ENCODE measurements at places on chromosomes 11 and 22.

DNA sequence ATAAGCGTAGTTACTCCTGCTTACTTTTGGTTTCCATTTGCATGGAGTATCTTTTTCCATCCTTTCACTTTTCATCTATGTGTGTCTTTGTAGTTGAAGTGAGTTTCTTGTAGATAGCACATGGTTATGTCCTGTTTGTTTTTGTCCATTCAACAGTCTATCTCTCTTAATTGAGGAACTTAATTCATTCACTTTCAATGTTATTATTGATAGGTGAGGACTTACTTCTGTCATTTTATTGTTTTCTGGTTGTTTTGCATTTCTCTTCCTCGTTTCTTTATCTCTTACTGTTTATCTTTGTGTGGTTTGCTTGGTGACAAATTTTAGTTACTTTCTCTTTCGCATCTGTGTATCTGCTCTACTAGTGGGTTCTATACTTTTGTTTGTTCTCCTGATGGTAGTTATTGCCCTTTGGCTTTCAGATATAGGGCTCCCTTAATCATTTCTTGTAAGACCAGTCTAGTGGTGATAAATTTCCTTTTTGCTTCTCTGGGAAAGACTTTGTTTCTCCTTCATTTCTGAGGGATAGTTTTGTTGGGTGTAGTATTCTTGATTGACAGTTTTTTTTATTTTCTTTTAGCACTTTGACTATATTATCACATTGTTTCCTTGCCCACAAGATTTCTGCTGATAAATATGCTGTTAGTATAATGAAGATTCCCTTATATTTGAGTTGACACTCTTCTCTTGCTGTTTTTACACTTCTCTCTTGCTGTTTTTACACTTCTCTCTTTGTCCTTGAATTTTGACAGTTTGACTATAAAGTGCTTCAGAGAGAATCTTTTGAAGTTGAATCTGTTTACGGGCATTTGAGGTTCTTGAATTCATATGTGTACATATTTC lies 9.0 kb upstream of the RAG1 start:
- DNase-seq: no peak

- no peak for DNase-seq
Observed at GRCh38 chr11:61601512-61601911, 20.6 kb upstream of the SYT7 start.

DNA sequence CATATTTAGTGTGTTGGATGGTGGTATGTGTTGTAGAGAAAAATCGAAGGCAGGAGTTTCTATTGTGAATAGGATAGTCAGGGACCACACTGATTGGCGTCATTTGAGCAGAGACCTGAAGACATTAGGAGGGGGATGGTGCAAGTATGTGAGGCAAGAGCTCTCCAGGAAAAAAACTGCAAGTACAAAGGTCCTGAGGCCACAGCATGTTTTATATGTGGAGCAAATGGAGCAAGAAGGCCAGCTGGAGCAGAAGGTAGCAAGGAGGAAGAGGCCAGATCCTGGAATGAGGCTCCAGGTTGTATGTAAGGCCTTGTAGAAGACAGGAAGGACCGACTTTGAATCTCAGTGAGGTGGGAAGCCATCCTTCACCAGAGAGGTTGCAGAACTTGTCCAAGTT lies 14.2 kb upstream of the MICALL1 start:
- no peak for DNase-seq

DNA sequence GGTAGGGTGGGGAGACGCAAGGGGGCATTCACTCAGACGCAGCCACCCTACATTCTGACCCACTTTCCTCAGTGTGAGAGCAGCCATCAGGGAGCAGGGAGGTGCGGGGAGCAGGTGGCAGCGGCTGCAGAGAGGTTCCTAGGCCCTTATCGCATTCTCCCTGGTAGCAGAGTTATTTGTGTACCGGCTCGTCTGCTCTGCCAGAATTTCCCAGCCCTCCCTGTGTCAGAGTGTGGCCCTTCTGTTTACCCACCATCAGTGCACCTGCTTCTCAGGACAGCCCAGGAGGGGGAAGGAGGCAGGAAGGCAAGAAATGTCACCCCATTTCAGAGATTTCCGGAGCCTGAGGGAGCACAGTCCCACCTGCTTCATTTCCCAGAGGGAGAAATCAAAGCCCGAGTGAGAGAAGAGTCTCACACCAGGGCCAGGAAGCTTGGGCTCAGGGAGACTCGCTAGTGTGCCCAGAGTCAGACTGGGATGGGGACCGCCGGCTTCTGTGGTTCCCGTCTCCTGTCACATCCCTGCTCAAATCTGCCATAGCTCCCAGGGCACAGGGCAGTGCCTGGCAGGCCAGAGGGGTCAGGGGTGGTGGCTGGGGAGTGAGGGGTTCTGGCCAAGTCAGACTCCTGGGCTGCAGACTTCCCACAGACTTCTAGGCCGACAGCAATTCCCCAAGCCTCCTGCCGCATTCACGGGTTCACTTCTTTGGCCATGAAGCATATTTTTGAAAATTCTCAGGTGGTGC lies 49.7 kb downstream of the ARRB1 start:
- no peak for DNase-seq

- no peak for DNase-seq
Observed at GRCh38 chr11:33909150-33909549, 17.3 kb upstream of the LMO2 start.

DNA sequence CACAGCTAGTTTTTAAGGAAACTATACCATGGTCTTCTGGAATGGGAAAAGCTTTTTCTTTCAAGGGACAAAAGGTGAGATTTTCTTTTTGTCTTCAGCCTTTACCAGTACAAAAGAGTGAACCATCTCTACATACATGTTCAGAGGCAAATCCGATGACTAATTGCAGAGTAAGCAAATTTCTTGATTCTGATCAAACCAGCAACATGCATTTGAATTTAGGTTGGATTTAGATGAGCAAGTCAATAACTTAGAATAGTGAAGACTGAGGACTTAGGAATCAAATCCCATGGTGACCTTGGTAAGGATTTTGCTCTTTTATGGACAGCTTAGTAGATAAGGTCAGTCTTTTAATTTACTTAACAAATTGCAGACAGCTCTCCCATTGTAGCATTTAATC lies 65.9 kb upstream of the BLID start:
- DNase-seq: no peak

- no peak for DNase-seq
Observed at GRCh38 chr11:12794576-12795230, 120.5 kb downstream of the TEAD1 start.

DNA sequence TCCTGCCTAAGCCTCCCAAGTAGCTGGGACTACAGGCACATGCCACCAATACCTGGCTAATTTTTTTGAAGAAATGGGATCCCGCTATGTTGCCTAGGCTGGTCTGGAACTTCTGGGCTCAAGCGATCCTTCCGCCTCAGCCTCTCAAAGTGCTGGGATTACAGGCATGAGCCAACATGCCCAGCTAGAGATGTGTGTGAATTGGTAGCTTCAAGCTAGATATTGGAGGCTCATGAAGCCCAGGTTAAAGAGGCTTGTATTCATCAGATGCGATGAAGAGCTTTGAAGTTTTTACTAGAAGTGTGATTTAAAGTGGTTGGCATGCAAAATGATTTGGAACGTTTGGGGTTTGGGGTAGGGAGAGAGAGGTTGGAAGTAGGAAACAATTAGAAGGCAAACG lies 19.6 kb downstream of the NF2 start:
- DNase-seq: no peak

DNA sequence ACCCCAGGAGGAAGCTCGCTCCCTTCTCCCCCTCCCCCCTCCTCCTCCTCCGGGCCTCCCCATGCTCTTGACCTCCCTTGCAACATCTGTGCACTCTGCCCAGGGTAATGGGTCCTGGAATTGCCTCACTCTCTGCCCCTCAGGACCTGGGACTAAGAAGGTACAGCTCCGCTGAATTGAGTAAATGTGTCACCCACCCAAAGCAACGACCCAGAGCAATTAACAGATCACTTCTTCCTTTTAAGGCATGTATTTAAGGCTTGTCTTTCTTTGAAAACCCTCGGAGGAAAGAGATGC lies 15.1 kb downstream of the GDPD5 start:
- DNase-seq: no peak

DNA sequence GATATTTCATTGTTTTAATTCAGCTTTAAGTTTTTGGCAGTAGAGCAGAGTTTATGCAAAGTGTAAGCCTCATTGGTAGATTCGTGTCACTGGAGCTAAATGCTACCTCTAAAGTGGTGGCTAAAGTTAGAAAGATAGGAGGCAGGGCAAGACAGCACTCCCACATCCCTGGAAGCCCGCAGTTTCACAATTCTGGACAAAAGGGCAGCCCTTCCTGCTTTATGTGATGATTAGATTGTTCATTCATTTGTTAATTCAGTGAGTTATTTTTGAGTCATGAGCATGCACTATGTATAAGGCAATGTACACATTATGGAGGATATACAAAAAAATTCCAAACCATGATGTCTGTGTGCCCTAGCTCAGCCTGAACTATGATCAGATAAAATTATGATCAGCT lies 52.1 kb upstream of the EIF3M start:
- DNase-seq: no peak

- no peak for DNase-seq
Observed at GRCh38 chr11:3203221-3204043, 15.2 kb downstream of the MRGPRG start.

DNA sequence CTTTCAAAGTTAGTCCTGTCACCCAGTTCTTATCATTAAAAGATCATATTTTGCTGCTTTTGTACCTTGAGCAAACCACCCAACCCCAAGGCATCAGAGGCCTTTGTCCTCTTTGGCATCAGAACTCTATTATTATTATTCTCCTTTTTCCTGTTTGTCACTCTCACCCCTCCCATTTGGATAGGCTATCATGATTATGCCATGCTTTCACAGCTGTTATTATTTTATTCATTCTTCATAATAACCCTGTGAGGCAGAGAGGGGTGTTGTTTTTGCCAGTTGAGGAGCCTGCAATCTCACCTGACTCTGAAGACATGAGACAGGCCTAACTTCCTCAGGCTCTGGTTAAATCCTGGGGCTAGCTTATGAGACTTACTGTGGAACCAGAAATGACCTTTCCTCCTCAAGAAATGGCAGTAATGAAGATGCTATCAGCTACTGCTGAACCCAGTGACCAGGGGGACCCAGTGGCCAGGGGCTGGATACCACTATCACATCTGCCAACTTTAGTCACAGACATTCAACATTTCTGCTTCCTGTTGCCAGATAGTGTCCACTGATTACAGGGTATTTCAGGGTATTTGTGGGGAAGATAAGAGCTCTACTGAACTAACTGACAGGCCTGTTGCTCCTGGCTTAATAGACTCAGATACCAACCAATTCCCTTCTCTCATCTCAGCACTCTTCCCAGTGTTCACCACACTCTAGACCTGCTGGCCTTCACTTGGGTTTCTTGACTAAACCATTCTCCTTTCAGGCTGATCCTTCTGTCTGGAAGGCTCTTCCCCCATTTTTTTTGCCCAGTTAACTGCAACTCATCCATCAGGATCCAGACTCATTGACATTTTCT lies 11.8 kb upstream of the SWAP70 start:
- no peak for DNase-seq

Data from activated gamma-delta T cell treated with anti-CD3 and anti-CD28 coated beads, Interleukin-2, amount 50 U/mL, for 16 hours (primary cell).